HTR-8/SVneo (cell line): ENCODE measurements at places on chromosomes 4 and X.
A peak's percentile ranks its signal among the peaks of the same experiment; 100 is the strongest.

DNA sequence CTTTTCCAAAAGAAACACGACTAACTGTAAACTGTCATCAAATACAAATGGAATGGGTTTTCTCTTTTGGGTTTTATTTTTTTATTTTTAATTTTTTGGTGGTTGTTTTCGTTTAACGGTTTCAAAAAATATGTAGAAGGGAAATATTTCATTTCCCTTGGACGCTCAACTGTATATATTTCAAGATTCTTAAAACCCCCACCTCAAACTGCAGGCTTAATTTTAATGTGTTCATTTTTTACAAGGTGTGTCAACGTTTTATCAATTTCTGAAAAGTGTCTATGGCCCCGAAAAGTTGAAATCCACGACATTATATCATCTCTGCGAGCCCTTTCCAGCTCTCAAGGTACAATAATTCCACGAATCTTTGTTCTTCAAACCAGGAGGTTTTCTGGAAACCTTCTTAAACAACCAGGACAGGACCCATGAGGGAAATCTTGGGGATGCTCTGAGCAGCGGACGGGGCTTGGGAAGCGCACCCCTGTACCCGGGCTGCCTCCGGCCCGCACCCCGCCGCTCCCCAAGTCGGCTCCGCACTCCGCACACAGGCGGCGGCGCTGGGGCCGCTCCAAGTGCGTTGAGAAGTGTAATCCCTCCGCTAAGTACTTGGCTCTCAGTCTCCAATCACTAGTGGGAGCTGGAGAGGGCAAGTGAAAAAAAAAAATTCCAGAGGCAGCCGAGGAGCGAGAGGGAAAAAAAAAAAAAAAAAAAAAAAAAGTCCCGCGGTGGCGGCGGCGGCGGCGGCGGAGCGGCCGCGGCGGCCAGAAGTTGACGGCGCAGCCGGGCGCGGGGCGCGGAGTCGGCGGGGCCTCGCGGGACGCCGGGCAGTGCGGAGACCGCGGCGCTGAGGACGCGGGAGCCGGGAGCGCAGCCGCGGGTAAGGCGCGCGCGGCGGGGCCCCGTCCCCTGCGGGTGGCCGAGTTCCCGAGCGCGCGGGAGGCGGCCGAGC is at the start of gene BMPR1B:
Gene BMPR1B, plus strand, starts transcription at position 764 of the 949 bp plus-strand sequence. CDS start 346,470 bp downstream, outside the sequence.
- DNase-seq: peak; percentile 3

DNA sequence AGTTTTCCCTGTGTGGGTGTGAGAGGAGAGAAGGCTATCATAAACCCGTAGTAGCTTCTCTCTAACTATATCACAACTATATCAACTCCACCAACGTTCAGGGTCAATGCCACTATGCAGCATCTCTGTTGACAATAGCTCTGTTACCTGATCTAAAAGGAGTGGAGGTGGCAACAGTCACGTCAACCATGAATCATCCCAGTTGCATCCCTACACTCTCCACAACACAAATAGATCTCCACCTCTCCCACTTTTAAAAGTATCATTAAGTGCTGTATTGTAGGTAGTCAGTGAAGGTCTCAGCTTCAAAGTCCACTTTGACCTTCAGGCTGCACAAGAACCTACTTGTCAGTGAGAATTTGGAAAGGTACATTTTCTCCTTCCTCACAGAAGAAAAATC is 600.5 kb upstream of the GRIA3 start:
- no peak for DNase-seq

DNA sequence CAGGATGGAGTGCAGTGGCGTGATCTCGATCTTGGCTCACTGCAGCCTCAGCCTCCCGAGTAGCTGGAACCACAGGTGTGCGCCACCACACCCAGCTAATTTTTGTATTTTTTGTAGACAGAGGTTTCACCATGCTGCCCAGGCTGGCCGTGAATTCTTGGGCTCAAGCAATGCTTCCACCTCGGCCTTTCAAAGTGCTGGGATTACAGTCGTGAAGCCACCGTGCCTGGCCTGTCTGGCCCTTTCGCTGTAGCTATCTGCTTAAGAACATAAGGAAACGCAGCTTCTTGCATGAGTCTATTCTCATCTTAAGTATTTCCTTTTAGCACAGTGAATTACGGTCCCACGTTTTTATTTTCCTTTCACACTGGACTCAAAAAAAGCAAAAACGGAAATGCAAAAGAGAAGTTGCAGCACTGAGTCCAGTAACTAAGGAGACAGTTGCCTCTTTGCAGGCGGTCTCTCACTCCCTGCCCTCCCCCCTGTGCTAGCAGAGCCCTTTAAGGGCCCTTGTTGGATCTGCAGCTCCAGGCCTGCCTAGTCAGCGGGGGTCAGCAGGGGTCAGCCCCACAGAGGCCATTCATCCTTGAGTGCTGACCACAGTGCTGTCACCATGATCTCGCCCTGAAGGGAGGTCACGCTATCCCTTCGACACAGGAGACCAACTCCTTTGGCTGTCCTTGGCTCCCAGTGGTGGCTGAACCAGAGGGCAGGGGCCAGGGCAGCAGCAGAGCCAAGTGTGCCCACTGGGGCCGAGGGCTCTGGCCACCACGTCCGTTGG is 21.8 kb upstream of the TBC1D14 start:
- no peak for DNase-seq

- peak; percentile 24 for DNase-seq
Observed at GRCh38 chrX:19063030-19063429, 59.2 kb downstream of the ADGRG2 start.

DNA sequence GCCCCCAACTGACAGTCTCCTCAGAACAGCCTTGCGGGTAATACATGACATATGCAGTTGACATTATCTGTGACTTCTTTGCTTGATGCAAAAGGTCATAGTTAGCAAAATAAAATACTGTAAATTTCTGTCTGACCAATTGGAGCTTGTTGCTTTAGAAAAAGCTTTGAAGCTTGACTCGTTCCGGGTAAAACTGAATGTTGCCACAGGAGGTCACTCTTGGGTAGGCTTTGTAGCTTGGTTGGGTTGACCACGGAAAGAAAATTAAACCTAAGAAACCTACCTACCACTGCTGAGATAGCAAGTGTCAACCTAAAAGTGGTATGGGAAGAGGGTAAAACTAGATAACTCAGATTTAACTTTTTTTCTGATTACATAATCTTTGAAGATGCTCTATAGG is 23.2 kb downstream of the PRPS2 start:
- peak; percentile 59 for DNase-seq

GRCh38 chr4:148686449-148686848 is 244.2 kb upstream of the NR3C2 start:
- DNase-seq: no peak

DNA sequence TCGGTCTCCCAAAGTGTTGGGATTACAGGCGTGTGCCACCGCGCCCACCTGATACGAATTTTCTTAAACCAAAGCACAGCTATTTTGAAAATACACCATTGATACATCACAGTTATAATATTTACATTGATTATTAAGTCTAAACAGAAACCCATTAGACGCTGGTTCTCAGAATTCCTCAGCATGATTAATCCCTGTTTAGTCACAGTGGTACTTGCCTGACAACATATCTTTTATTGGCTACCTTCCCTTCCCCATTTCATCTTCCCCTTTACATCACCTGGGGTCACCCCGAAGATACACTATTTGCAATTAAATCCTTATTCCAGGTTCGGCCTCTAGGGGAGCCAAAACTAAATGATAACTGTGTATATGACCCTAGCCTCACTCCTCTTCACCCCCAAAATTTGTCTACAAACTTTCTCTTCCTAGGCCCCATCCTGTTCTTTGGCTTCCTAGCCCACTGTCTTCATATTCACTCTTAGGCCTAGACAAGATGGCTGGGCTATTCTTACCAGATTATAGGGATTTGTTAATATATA is 36.8 kb upstream of the IL1RAPL1 start:
- DNase-seq: no peak

DNA sequence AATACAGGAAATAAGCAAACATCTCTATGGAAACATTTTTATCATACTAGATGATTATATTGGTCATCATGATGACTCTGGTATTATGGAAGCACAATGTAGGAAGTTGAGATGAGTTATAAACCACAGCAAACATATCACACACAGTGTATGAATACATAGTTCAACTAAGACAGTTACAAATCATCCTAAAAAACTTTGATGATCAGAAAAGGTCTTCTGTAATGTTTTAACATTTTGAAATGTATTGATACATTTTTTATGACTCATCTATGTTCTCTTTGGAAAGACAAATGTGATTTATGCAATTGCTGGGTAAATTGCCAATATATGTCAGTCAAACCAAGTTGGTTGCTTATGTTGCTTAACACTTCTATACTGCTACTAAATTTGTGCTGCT is 4.8 kb downstream of the CXCL3 start:
- DNase-seq: no peak
